Stimulated activated CD4-positive, alpha-beta T cell treated with anti-CD3 and anti-CD28 coated beads, Interleukin-2, amount 100 ng/mL, for 48 hours (primary cell): ENCODE measurements at places on chromosomes 7 and 10.
A peak's percentile ranks its signal among the peaks of the same experiment; 100 is the strongest.

DNA sequence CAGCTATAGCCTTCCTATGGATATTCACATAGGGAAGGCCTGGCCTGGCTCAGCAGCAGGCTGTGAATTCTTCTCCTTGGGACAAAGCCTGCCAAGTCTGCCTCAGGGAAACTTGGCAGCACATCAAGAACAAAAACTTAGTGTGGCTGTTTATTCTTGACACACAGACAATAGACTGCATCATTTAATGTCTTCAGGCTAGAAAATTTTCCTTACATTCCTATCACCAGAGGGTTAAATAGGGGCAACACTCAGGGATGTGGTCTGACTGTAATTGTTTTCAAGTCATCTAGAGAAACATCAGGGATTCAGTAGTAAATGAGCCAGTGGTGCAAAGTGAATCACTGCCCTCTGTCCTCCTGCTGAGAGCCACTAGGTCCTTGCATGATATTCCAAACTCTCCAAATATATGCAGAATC is 137.3 kb downstream of the SEMA3C start:
- DNase-seq: no peak

GRCh38 chr10:124878457-124878739 is 63.5 kb upstream of the ZRANB1 start:
- no peak for DNase-seq

GRCh38 chr10:3791974-3792633 is 7.1 kb upstream of the KLF6 start:
- no peak for DNase-seq

GRCh38 chr7:73738220-73738611 is 386 bp downstream of the ABHD11 start:
- DNase-seq: peak; percentile 61

GRCh38 chr7:41002741-41003610 is 699.9 kb downstream of the INHBA start:
- DNase-seq: peak; percentile 34

DNA sequence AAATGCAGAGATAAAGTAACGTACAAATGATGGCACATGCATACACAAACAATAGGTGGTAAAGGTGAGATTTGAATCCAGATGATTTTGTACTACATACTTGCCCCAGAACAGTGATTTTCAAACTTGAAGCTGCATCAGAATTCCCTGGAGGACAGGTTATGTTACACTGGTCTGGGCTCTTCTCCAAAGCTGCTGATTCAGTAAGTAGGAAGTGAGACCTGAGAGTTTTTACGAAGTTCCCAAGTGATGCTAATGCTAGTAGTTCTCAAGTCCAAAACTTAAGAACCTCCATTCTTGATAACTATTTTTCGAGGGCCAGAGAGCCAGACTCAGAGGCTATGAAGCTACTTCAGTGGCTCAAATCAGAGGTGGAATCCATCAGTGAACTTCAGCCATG is 159.0 kb upstream of the POM121L12 start:
- no peak for DNase-seq

DNA sequence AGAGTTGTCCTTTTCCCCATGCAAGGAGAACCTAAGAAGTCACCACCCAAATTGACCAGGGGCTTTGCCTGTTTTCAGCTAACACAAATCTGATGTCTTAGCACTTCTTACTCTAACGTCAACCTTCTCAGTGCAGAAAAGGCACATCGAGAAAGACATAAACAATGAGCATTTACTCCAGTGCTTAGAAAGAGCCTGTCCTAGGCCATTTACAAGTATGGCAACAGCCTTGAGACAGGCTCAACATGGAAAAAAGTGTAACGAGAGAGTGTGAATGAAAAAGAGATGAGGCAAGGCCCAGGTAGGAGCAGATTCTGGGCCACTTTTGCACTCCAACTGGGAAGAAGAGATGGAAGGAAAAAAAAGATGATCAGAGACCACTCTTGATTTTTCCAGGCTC is 54.4 kb downstream of the CPED1 start:
- no peak for DNase-seq

DNA sequence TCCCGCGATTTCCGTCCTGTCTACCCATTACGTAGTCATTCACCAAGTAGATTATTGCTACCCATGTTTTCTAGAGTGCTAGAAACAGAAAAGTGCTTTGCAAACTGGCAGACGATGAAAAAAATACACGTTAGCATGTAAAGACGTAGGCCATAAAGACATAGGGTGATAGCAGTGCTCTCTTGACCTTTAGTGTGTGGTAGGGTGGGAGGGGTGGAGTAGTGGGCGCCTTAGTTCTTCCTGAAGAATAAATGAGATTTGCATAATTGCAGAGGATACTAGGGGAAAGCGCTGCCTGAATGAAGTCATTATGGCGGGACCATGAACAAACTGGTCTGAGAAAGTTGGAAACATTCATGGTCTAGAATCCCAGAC is 948 bp downstream of the ZNF485 start:
- no peak for DNase-seq

DNA sequence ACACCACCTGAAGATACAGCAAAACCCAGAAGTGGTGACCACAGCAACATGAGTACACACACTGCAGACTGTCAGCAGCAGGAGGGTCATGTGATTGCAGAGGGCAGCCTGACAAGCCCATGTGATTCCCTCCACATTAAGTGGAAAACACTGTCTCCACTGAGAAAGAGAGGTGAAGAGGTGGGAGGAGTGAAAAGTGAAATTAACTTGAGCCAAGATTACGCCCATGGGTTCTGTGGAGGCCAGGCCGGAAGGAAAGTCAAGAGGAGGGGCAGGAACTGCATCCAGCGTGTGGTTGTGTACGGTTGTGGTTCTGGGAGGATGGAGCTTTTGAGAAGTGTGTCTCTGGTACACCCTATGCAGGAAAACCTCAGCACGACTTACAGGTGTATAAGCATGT is 138.5 kb downstream of the PLXNA4 start:
- DNase-seq: no peak

DNA sequence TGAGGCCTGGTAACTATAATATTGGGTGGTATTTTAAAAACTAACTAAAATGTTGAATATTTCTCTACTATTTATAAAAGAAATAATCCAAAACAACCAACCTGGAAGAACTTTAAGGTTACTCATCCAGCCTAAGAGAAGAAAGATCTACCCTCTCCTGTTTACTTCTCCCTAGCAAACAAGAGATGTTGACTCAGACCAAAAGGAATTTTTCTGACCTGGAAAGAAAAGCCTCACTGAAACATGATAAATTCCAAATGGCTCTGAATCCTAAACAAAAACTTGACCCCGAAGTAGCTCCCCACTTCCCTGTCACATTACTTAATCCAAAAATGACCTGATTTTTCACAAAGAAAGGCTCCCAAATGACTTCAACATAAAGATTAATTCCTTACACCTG is 101.2 kb downstream of the PARD3 start:
- DNase-seq: no peak

- no peak for DNase-seq
Observed at GRCh38 chr10:61452655-61453641, at the start of gene TMEM26. Gene TMEM26 (minus strand): TSS chr10:61453381. CDS start chr10:61453081, 300 bp downstream.

DNA sequence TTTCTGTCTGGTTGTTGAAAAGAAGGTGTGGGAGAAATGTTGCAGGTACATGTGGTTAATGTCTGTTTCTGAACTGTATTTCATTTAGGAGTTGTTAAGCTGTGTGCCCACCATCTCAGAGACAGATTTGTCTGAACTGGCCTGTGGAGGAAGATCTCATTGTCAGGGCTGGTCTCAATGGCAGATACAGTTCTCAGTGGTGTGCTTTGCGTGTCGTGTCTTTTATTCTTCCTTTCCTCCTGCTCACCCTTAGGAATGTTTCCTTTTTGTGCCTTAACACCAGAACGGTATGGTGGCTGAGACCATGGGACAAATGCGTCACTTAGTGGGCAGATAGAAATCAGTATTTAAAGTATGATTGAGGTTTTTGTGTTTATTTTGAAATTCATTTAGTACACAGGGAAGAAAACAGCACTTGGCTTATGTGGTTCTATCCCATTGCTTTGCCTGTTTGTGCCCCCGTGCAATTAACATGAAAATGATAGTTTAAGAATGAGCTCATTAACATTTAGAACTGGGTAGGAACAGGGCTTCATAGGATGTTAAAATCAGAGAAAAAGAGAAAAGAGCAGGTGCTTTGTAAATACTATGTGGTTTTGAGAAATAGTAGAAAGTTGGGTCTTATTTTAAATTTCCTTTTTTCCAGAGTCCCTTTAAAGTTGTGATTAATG is 112.6 kb downstream of the AUTS2 start:
- DNase-seq: no peak

GRCh38 chr10:71638822-71639719 is 80.5 kb downstream of the C10orf105 start:
- no peak for DNase-seq

DNA sequence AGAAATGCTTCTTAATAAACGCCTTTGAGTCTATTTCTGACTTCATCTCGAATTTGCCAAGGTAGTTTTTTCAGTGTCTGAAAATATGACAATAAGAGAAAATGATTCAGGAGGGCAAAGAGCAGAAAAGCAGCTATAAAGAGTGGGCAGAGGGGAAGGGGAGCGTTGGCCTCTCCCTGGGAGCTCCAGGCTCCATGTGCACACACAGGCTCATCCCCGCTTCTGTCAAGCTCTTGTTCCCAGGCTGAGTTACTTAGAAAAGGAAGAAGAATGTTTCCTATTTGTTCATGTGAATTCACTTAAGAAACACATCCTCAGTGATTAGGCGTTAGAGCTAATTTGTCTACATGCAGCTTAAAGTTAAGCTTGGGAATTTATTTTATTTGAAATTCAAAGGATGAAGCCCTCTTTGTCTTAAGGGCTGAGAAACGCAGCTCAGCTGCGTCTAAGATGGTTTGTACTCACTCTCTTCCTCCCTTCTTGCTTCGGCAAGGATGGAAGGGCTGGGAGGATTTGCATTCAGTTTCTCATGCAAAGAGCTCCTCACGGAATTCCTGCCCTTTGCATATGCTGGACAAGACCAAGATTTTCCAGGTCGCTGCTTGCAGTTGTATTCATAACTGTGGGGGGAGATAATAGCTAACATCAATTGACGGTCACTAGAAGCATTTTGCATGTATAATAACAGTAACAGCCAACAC is 29.0 kb upstream of the ATXN7L1 start:
- DNase-seq: no peak

DNA sequence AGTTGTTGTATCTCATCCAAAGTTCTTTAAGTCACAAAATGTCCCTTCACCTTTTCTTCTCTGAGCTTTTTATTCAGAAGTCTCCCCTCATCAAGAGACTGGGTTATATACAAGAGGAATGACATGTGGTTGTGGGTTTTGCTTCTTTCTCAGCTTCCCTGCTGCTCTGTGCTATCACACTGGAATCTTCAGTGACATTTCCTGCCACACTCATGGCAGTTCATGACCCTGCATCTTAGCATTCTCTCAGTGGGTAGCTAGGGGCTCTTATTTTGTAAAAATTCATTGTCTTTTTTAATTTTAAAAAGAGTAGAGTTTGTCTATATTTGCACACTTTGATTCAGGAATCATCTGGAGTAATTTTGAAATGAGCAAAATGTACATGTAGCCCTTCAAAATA is 236.9 kb upstream of the TMEM229A start:
- DNase-seq: no peak

- DNase-seq: no peak
Observed at GRCh38 chr7:1713502-1714484, 43.7 kb downstream of the ELFN1 start.

DNA sequence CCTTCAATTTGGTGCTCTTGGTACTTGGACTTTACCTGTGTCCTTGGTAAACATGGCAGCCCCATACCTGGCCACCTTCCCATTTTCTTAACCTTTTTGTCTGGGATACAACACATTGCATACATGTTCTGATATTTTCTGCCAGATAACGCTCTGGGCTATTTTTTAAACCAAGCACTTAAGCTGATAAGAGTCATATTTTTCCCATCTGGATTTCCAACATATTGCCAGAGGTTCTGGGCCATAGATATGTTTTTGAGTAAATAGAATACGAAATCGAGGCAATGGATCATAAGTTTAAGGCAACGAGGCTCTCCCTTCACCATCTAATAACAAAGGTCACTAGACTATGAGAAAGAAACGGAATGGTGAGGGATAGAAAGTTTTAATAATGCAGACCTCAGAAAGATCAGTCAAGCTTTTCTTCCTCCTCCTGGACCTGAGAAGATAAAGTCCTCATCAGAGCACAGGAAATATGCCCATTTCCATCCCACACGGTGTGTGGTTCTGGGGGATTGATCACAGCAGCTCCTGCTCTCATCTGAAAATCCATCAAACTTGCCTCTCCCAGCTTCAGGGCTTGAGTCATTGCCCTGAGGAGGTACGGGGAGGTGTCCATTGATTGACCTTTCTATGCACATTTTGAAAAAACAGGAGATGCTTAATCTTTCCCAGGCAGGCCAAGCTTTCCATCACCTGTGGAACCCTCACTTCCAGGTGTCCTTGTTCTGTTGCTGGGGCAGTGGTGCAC is 257.2 kb downstream of the GFRA1 start:
- DNase-seq: no peak

DNA sequence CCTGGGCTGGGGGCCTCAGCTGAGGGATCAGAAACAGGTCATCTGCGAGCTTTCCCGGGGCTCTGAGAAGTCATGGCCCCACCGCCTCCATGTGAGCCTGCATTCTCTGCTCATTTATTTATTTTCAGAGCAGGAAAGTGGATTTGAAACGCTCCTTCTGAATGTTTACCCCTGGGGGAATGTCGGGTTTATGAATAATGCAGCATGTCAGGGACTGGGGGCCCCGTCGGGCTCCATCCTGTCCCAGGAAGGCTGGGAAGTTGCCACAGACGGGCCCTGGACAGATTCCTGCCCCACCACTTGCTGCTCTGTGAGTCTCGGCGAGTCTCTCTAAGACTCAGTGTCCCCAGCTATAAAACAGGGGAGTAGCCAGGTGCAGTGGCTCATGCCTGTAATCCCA is 11.9 kb upstream of the GTF2IRD1 start:
- DNase-seq: no peak

- DNase-seq: peak; percentile 17
Observed at GRCh38 chr7:97971120-97971989, 18.6 kb downstream of the OCM2 start.

DNA sequence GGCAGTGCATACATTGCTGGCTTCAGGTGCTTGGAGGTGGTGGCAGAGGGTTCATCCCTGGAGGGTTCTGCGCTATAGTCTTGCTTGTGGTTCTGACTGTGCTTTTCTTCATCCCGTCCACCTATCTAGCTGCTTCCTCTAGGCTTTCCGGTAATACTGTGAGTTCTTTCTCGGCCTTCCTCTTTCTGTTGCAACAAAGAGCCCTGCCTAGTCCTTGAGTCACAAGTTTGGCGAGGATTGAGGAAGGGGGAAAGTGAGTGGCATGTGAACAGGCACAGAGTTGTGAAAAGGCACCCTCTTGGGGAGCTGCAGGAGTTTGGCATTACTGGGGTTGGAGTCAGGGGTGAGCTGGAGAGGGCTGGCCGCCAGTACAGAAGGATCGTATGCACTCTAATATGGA is 123.0 kb downstream of the SH2D4B start:
- DNase-seq: no peak
